ENCODE measurements at places on chromosomes 12 and 14.

DNA sequence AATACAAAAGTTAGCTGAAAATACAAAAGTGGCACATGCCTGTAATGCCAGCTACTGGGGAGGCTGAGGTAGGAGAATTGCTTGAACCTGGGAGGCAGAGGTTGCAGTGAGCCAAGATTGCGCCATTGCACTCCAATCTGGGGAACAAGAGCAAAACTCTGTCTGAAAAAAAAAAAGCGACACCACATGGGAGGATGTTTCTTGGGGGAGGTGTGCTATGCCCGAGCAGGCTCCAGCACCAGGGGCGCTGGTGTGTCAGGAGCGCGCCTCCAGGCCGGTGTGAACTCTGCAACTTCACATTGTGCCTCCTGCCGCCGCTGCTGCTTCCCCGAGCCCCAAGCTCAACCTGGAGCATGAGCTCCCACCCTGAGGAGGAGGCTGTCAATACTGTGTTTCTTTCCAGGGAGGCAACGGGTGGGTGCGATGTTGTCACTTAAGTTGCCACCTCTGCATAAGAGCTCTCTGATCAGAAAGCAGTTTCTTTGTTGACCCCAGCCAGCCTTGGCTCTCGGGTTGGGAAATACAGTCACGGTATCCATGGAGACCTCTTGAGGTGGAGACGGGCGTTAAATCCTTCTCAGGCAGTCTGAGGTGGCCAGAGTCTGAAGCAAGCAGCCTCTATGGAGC lies 18.9 kb downstream of the DEGS2 start:
- no peak for DNase-seq

DNA sequence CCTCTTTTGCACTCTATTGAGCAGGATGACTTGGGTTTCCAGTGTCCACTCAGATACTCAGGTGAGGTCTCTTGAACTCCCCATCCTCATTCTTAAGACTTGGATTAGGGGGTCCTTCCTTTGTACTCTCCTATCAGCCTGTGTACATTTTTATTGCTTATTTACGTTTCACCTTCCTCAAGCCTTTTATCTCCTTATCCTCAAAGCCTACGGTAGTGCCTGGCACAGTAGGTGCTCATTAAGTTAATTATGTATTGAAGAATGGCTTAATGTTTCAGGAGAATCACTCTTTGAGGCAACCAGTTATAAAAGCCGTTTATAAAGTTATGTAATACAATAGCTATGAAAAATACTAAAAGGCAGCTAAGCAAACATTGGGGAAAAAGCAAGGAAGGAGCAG lies 315.7 kb downstream of the NPAS3 start:
- no peak for DNase-seq

DNA sequence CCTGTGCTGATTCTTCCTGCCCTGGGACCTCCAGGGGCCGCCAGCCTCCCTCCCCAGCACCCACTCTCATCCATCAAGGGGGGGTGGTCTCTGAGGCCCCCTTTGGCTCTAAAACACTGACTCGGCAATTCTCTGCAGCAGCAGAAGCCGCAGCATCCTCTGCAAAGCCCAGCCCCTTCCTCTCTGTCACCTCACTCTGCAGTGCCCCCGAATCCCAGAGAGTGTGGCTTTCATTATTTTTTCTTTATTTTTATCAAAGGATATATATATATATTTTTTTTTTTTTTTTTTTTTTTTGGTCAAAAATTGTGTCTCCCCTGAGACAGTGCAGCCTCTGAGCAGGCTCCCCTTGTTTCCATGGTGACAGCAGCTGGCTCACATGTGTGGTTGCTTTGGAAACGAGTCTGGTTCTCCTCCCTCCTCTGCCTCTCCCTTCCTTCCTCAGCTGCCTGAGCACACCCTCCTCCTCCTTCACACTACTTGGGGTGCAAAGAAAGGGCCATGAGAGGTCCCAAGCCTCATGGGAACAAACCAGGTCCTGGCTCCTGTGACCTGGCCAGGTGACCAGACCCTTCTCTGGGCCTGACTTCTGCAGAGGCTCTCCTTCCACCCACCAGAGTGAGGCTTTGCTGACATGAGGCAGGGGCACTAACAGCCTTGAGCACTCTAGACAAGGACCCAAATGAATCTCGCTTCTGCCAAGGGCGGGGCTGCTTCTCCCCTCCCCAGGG lies 100.5 kb downstream of the LRRC74A start:
- DNase-seq, result peak; percentile 60

DNA sequence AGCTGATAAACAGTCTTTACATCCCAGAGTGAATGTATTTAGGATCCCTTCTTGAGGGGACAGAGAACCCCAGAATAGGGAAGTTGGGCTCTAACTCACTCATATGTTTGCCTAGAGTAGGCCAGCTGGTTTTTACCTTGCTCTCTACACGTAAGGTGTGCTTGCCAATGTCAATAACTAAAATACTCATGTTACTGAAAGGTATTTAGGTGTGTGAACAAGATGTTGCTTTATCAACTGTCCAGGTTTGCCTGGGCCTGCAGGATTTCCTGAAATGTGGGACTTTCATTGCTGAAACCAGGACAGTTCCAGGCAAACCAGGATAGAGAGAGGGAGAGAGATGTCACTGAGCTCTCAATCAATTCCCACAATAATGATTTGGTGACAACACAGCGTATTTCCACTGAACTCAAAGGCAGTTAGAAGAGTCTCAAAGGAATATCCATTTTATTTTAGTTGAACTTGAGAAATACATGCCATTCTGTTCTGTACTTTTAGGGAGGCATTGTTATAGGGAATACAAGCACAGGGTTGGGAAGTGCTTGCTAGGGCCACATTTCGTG lies 171.7 kb downstream of the NRXN3 start:
- no peak for DNase-seq

- no peak for DNase-seq
Observed at GRCh38 chr14:72999316-72999715, 27.6 kb downstream of the ZFYVE1 start.

- peak; percentile 40 for DNase-seq
Observed at GRCh38 chr12:98852181-98852580, 207.1 kb downstream of the APAF1 start.

- no peak for DNase-seq
Observed at GRCh38 chr12:49905718-49906314, 2.1 kb upstream of the FAIM2 start.

GRCh38 chr12:37666069-37666781 lies 650.3 kb upstream of the ALG10B start:
- DNase-seq, result no peak

GRCh38 chr14:70887207-70887681 lies 20.0 kb upstream of the PCNX1 start:
- no peak for DNase-seq

GRCh38 chr12:109753054-109753401 lies 39.4 kb downstream of the FAM222A start:
- DNase-seq, result no peak

DNA sequence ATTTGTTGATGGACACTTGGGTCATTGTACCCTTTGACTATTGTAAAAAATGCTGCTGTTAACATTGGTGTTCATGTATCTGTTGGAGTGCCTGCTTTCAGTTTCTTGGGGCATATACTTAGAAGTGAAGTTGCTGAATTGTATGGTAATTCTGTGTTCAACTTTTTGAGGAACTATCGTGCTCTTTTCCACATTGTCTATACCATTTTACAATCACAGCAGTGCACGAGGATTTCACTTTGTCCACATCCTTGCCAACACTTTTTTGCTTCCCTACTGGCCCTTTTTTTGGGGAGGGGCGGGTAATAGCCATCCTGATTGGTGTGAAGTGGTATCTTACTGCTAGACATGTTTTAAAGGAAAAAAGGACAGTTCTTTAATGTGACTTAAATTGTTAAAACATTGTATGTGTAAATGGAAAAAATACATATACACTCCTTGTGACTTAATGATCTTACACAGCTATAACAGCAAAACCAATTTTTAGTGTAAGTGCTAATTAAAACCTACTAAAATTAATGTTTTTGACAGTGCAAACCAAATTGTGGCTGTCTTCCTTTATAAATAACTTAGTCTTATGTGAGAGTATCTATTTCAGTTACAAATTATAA lies 52.7 kb downstream of the WNK1 start:
- DNase-seq, result no peak

DNA sequence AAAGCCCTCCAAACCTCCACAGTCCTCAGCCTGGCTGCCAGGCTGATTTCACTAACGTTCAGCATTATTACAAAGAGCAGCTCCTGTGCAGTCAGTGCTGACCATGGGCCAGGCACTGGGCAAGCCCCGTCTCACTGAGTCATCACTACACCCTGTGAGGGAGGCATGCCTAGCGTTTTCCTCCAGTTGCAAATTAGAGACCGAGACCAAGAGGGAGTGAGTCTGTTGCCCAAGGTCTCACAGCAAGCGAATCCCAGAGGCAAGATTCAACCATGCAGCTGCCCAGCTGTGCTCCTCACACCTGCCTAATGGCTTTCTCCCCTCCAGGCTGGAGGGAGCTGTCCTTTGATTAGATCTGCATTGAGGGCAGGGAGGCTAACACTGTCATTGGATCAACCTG lies 229.3 kb upstream of the LHX5 start:
- no peak for DNase-seq

- no peak for DNase-seq
Observed at GRCh38 chr12:101361455-101361854, 46.1 kb downstream of the ARL1 start.

DNA sequence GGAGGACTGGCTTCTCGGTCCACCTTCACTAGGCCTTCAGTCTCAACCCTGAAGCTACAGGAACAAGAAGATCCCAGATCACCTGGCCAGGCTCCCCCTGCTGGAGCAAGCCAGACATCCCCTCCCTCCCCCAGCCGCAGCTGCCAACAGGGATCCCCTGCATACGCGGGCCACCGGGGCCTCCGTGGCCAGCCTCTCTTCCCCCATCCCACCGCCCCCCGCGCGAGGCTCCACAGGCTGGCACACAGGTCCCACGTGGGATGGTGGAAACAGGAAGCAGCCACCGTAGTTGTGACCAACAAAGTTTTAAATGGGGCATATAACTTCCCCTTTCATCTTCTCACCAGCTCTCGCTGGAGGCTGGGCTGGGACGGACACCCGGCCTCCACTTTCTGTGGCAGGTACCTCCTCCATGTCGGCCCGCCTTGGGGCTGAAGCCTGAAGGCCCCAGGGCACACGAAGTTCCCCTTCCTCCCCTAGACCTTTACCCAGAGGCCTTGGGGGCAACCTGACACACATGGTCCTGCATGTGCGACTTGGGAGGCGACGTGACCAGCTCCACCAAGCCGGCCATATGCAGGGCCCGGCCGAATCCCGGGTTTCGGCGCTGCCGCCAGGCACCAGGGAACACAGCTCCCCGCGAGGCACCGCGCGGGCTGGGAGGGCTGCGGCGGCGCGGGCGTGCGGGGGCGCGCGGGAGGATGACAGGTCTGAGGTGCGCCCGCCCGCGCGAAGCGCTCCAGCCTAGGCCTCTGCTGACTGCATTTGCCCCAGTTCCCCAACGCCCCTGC lies 44.4 kb upstream of the PNMA1 start:
- peak; percentile 63 for DNase-seq

DNA sequence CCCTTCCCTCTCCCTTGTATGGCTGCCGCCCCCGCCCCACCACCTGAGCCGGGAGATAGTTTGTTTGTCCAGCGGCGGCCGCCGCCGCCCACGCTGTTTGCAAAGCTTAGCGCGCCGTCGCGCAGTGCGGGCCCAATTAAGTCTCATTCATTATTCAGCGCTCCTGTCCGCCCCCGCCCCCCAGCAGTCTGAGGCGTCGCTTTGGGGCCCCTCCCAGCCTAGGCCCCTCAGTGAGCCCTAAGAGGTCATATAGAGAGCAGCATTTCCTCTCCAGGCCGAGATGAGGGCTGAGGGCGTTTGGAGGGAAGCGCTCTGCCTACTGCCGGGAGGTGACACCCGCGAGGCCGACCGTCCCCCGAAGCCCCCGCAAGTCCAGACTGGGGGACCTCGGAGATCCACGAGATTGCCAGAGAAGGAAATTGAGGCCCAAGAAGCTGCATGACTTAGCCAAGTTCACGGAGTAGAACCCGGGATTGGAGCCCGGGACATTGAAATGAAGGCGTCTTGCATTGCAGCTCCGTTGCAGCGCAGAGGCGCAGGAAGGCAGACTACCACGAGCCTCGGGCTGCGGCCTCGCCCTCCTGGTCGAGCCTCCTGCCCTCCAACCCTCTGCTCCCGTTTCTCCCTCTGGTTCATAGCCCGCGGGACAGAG lies at the start of gene DNAJC22:
DNAJC22 (plus strand) TSS at position 230 of the 652 bp plus-strand sequence. CDS start 1,985 bp downstream, outside the sequence.
- DNase-seq, result no peak

DNA sequence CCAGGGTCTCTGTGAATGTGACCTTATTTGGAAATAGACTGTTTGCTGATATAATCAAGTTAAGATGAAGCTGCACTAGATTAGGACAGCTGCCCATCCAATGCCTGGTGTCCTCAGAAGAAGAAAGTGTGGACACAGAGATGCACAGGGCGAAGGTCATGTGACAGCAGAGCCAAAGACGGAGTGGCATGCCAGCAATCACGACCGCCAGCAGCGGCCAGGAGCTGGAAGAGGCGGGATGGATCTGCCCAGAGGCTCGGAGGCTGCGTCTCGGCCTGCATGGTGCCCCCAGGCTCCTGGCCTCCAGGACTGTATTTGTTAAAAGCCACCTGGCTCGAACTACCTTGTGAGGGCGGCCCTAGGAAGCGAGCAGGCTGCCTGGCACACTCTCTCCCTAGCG lies 76.5 kb downstream of the RFLNA start:
- DNase-seq, result no peak

DNA sequence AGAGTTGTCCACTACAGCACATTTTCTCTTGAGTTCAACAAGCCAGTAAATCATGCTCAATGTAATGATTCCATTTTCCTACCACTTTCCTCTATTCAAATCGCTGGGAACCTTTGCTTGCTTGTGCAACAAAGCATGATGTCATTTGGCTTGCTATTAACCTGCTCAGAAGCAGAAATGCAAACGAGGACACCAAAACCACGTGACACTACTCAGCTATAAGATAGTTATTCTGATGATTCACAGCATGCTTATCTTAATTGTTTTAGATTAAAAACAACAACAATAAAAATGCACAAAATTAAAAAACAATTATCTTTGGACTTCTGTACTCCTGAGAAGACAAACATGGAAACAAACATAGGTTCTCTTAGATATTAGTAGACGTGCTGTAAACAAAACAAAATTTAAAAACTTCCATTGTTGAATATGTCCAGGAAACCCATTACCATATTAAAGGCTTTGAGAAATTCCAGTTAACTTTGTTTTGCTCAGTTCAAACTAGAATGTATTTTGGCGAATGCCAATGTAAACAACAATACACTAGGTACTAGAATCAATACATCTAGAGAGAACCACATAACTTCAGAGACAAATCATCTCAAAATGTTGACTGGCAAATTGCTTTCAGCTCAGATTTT lies 77.5 kb upstream of the KRAS start:
- DNase-seq, result no peak

DNA sequence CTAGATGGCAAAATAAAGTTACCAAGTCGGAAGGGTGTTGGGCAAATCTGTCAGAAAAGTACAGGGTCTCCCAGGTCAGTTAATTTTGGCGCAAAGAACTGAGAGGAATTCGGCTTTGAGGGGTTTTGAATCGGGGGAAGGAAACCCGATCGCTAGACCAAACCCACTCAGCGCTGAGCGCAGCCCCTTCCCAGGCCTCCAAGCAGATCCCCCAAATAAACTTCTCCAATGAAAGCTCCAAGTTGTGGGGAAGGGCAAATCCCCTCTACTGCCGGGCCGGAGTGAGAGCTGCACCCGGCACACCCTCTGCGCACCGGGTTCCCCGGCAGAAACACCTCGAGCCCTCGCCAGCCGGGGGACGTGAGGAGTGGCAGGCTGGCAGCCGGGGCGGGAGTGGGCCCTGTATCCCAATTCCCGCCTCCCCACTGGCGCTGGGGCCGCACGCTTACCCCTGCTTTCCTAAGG lies 441 bp downstream of the E2F7 start:
- DNase-seq, result no peak

Data from Ammon's horn (tissue), 1 donor.